ENCODE measurements at places on chromosomes 5 and 9.
A peak's percentile ranks its signal among the peaks of the same experiment; 100 is the strongest.

- DNase-seq: peak; percentile 93
Measured at GRCh38 chr9:68775003-68775730, 70.1 kb downstream of the PIP5K1B start.

DNA sequence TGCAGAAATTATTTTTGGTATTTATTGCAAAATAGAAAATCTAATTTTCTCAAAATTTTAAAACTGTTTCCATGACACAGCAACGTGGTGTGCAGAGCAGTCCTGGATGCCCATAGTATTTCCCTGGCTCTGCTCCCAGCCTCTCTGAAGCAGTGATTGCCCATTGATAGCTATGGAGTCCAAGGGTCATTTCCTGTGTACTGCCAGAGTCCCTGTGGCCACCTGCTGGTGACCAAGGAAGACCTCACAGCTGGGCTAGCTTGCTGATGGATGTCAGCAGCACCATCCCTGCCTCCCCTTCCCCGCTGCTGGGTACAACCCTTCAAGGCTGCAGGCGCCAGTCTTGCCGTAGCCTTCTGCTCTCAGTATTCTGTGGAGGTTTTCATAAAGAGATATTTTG lies 184.1 kb downstream of the DIRAS2 start:
- peak; percentile 2 for DNase-seq

- DNase-seq: no peak
Measured at GRCh38 chr5:132483661-132484390, 6.7 kb downstream of the IRF1 start.

GRCh38 chr5:78779771-78780616 lies 131.4 kb upstream of the LHFPL2 start:
- DNase-seq: no peak

GRCh38 chr5:130198927-130199326 lies 294.7 kb downstream of the CHSY3 start:
- peak; percentile 53 for DNase-seq

DNA sequence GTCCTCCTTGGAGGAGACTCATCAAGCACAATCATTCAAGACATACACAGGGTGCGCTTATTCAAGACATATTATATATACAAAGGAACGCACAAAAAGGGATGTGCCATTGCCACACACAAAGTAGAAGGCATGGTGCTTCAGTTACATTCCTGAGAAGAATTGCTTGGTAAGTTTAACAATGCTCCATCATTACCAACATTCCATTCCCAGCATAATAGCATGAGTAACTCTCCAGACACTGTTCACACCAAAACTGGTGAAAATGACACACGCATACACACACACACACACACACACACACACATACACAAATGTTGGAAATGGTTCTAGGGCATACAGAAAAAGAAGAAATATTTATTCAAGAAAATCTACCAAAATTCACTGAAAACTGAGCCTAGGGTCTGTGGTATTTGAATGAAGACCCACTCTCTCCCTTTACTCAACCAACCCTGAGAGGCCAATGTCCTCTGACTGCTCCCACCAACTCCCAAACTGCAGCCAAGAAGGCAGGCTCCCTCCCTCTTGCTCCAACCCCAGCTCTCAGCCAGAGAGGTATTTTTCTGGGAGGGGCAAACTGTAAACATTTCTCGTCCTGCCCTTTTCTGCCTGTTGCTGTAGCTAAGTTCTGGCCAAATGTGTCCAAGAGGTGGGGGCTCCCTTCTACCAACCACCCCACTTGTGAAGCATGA lies 19.9 kb downstream of the UGT3A1 start:
- no peak for DNase-seq

DNA sequence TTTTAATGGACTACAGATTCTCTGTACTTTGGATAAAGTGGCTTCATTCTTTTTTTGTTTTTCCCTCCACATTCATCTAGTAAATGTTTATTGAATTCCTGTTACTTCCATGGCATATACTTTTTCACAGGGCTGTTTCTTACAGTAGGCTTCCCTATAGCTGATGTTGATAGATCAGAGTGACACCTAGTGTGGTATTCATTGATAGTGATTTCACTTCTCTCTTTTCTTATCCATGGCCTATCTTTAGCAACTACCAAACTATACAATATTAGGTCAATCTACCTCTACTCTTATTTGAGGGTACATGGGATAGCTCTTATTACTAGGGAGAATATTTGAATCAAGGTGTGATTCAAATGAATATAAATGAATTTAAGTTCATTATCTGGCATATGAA lies 35.8 kb downstream of the FSD1L start:
- DNase-seq: peak; percentile 25

GRCh38 chr9:72733895-72734294 lies 212.5 kb downstream of the TMC1 start:
- peak; percentile 12 for DNase-seq

- DNase-seq: peak; percentile 32
Measured at GRCh38 chr5:54520438-54520846, 2.9 kb downstream of the SNX18 start.

DNA sequence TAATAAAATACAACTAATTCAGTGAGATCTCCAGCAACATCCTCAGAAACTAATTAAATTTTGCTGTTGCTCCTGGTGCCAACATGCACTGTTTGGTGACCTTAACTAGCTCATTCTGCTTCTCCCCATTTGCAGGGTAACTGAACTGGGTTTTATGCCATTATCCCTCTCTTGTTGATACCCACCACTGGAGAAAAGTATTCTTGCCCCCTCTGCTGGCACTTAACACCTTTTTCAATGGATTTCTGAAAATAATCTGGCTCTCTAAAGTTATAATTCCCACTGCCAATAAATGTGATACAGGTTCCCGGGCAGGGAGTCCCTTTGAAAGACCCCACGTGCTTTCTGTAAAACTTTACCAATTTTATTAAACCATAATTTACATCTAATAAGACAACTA lies 394.3 kb downstream of the OSTF1 start:
- DNase-seq: no peak

- no peak for DNase-seq
Measured at GRCh38 chr5:1502046-1502736, 21.6 kb downstream of the LPCAT1 start.

GRCh38 chr9:86907346-86907745 lies 40.0 kb downstream of the GAS1 start:
- DNase-seq: no peak
